HFFc6 (cell line): ENCODE measurements at places on chromosomes 3 and 15. TPM values are rescaled to one million over a fixed set of nuclear protein-coding genes. Genes with fewer than 3 reads are reported as not detected.

DNA sequence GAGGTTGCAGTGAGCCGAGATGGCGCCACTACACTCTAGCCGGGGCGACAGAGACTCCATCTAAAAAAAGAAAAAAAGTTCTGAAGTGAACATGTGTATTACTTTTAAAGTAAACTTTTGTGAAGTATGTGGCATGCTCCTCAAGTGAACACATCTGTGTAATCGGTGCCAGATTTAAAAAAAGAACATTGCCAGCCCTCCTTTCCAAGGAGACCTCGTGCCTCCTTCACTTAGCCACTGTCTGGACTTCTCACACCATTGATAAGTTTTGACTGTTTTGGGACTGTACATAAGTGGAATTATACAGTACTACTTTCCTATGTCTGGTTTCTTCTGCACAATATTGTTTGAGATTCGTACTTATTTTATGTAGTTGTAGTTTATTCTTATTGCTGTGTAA, 140.4 kb downstream of the UBE2E2 start:
- DNase-seq: no peak

- no peak for DNase-seq
Measured at GRCh38 chr15:89860431-89860830, 33.4 kb downstream of the AP3S2 start.

DNA sequence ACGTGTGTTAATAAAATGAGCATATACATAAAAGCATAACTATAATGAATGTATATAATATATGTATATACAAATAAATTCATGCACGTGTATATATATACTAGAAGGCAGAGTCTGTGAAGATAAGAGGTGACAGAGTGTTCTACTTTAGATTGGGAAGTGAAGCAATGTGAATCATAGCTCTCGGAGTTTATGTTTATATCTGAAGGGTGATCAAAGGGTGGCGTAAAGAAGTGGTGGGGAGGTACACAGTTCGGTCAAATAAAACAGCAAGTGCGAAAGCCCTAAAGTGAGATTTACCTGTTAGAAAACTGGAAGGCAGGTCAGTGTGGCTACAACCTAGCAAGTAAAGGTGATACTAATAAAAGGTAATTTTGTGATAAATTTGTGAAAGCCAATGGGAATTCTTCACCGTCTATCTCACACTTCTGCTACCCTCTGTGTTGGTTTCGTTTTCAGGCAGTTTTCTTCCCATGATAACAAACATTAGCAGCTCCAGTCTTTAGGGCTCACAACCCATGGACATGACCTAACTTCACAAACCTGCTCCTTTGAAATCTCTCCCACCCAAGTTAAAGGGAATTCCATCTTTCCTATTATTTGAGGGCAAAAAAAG, 46.7 kb upstream of the BCHE start:
- DNase-seq: no peak

The ITIH4 gene
- 0.68 to 2.4 TPM (median 1.6 TPM) in 3 replicates for total RNA-seq

The MYO1E gene
- 116 to 132 TPM (median 118 TPM) in 3 replicates for total RNA-seq
